ENCODE measurements at places on chromosomes 6 and 20. TPM values are rescaled to one million over a fixed set of nuclear protein-coding genes. Genes with fewer than 3 reads are reported as not detected.

Gene FOXF2
- total RNA-seq = 9.0 TPM

Gene TOMM34
- 14.8 TPM for total RNA-seq

Gene FBXO5
- 1.9 TPM for total RNA-seq

Gene PTCRA
- total RNA-seq = not detected

Gene HLA-C
- 1,008 TPM for total RNA-seq

Gene TNXB
- 47.8 TPM for total RNA-seq

Gene GPR6
- not detected for total RNA-seq

Gene KHDC1
- 2.1 TPM for total RNA-seq

Gene CST2
- not detected for total RNA-seq

Gene BLOC1S5
- total RNA-seq = 9.8 TPM

Gene PLA2G7
- total RNA-seq = 3.0 TPM

Gene PARD6B
- total RNA-seq = 16.4 TPM

Gene COL10A1
- total RNA-seq = not detected

Gene HLA-DQB1
- total RNA-seq = 0.14 TPM

Gene SLC4A11
- total RNA-seq = 1.4 TPM

Gene HMGN3
- 29.9 TPM for total RNA-seq

GRCh38 chr20:38144974-38145728, 19.9 kb downstream of the TGM2 start:
- no peak overlapping the region for H3K4me3 ChIP-seq
- peak overlapping the region; percentile 62 for H3K27ac ChIP-seq
- DNase-seq = no peak

- H3K4me1 ChIP-seq = peaks cover 24% of the 10 kb centered on the region
- peak overlapping the region; percentile 93 for H3K27ac ChIP-seq
- H3K36me3 ChIP-seq = no peaks in the 10 kb centered on the region
Measured at GRCh38 chr6:4776493-4777393, 539 bp downstream of the CDYL start.

DNA sequence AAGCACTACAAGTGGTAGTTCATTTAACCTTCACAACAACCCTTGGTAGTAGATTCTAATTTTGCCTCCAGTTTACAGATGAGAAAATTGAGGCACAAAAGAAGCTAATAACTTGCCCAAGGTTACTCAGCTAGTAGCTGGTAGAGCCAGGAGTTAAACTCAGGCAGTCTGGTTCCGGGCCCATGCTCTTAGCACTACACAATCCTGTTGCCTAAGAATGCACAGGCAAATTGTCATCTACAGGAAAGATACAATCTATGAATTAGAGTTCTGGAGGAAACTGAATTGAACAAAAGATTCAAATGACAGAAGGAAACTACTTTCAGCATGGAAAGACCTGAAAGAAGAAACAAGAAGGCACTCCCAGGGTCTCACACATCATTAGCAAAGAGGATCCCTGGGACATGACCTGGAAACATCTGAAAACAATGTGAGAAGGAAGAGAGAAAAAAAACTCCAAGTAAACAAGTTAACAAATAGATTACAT, 56.8 kb downstream of the ZHX3 start:
- H3K36me3 ChIP-seq = no peaks in the 10 kb centered on the region
- H3K27me3 ChIP-seq = no peaks in the 10 kb centered on the region
- no peak overlapping the region for H3K27ac ChIP-seq

GRCh38 chr20:38225900-38226263, 34.7 kb downstream of the KIAA1755 start:
- H3K27ac ChIP-seq = no peak overlapping the region
- no peak for DNase-seq
- no peaks in the 10 kb centered on the region for H3K36me3 ChIP-seq
- no peaks in the 10 kb centered on the region for H3K4me1 ChIP-seq
- no peaks in the 10 kb centered on the region for H3K27me3 ChIP-seq

- H3K27me3 ChIP-seq = no peaks in the 10 kb centered on the region
- H3K27ac ChIP-seq = peak overlapping the region; percentile 50
- peaks cover 12% of the 10 kb centered on the region for H3K4me1 ChIP-seq
- H3K4me3 ChIP-seq = no peak overlapping the region
- no peaks in the 10 kb centered on the region for H3K36me3 ChIP-seq
- peak; percentile 36 for DNase-seq
Measured at GRCh38 chr6:4606821-4607704, 169.1 kb upstream of the CDYL start.

DNA sequence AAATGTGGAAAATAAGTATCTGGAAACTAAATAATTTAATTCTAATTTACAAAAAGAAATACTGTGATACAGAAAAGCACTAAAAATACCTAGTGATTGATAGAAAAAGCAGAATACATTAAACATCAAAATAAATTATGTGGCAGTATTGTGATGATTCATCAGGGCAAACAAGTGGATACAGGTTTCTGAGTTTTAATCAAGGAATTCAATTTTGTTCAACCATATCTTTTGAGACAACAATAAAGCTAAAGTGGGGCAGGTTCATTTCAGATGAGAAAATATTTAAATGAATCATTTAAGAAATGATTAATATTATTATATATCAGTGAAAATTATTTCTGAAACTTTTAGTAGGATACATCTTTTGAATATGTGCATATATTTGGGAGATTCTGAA, 49.8 kb downstream of the GRIK2 start:
- no peaks in the 10 kb centered on the region for H3K4me1 ChIP-seq
- no peak overlapping the region for H3K4me3 ChIP-seq
- no peaks in the 10 kb centered on the region for H3K27me3 ChIP-seq
- DNase-seq = no peak
- H3K27ac ChIP-seq = no peak overlapping the region

DNA sequence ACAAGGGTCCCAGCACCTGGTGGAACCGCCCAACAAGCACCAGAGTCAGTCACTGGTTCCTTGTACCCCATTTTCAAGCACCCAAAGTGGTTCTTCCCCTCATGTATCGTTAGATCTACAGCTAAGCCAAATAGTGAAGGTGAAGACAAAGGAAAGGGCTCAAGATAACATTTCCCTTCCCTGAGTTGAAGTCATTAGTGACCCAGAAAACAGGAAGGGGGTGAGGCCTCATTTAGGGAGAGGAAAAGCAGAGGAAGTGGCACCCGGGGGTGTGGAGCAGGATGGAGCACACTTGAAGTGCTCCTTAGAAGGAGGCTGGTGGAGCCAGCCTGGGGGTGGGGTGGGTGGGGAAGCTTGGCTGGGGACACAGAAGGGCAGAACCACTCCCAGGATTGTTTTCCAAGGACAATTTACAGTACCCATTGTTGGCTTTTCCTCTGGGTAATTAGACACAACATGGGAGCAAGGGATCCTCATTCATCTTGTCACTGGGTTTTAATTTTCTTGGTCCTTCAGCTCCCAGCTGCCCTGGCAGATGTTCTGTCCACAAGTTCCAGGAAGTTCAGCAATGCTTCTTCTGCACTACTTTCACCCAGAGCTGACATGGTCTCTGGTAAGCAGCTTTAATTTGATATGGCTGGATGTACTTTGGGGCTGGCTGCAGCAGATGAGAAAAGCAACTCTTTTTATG, 73.3 kb upstream of the CD93 start:
- DNase-seq = no peak
- H3K4me3 ChIP-seq = no peak overlapping the region
- no peaks in the 10 kb centered on the region for H3K27me3 ChIP-seq
- H3K4me1 ChIP-seq = peaks cover 47% of the 10 kb centered on the region

DNA sequence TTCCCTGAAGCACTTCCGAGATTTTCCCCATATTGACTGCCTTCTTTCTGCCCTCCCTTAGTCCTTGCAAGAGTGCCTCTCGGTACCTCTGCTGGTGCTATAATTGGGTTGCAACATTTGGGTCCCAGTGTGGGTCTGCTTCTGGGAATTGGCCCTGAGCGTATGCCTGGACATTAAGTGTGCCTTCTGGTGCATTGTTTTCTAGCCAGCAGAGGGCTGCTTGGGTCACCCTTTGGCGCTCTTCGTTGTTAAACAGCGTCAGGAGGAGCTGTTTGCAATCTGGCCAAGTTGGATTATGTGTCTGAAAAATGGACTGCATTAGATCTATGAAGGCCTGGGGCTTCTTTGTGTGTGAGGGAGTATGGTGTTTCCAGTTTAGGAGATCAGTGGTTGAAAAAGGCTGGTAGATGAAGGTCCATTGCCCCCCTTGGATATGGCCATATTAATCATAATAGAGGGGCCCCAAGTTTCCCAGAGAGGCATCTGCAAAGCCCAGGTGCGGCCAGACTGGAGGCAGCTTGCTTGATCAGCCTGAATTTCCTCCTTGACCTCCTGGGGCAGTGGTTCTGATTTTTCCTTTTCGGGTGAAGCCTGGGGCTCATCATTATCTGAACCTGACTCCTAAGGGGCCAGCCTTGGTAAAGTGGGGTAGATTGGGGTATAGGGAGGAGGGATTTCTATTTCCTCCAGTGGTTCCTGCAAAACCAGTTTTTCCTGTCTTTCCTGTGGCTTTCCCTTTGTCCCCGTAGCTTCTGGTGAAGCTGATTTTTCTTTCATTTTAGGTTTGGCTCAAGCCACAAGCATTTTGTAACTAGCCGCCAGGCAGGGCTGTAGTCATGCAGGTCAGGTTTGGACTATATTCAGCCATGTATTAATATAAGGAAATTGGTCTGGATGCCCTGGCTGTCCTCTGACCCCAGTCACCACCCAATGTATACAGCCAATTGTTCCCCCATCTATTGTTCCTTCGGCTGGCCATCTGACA, 85.4 kb upstream of the GPR6 start:
- H3K27me3 ChIP-seq = no peaks in the 10 kb centered on the region
- peak overlapping the region; percentile 8 for H3K4me3 ChIP-seq
- H3K4me1 ChIP-seq = no peaks in the 10 kb centered on the region
- peak overlapping the region; percentile 50 for H3K27ac ChIP-seq
- peak; percentile 29 for DNase-seq

GRCh38 chr20:62734326-62734725, 25.7 kb downstream of the NTSR1 start:
- no peaks in the 10 kb centered on the region for H3K36me3 ChIP-seq
- no peak for DNase-seq
- H3K4me3 ChIP-seq = no peak overlapping the region
- H3K27me3 ChIP-seq = peaks cover 12% of the 10 kb centered on the region
- no peak overlapping the region for H3K27ac ChIP-seq
- peaks cover 10% of the 10 kb centered on the region for H3K4me1 ChIP-seq

- no peaks in the 10 kb centered on the region for H3K36me3 ChIP-seq
- no peak overlapping the region for H3K4me3 ChIP-seq
- no peak overlapping the region for H3K27ac ChIP-seq
- H3K27me3 ChIP-seq = no peaks in the 10 kb centered on the region
- no peaks in the 10 kb centered on the region for H3K4me1 ChIP-seq
Measured at GRCh38 chr20:8322662-8323217, 190.7 kb downstream of the PLCB1 start.

GRCh38 chr20:10540636-10541493, 105.8 kb downstream of the SLX4IP start:
- H3K4me3 ChIP-seq = no peak overlapping the region
- H3K27me3 ChIP-seq = no peaks in the 10 kb centered on the region
- H3K4me1 ChIP-seq = peaks cover 9% of the 10 kb centered on the region
- no peak for DNase-seq

DNA sequence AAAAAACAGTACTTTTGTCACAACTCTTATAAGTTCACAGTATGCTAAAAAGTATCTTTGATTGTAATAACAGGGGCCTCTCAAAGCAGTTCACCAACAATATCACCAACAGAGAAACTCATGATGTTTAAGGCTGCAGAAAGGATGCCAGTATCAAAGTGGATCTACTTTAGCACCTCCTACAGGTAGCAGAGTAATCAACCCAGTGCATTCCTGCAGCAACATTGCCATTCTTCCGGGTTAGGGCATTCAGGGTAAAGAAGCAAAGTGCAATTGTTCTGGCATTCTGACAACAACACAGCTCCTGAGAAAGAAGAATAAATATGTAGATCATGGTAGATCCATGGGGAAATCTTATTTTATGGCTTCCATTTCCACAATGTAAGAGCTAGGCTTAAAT, 7.6 kb upstream of the SLC17A4 start:
- no peaks in the 10 kb centered on the region for H3K27me3 ChIP-seq
- H3K4me3 ChIP-seq = no peak overlapping the region
- H3K27ac ChIP-seq = peak overlapping the region; percentile 31
- peaks cover 6% of the 10 kb centered on the region for H3K4me1 ChIP-seq

DNA sequence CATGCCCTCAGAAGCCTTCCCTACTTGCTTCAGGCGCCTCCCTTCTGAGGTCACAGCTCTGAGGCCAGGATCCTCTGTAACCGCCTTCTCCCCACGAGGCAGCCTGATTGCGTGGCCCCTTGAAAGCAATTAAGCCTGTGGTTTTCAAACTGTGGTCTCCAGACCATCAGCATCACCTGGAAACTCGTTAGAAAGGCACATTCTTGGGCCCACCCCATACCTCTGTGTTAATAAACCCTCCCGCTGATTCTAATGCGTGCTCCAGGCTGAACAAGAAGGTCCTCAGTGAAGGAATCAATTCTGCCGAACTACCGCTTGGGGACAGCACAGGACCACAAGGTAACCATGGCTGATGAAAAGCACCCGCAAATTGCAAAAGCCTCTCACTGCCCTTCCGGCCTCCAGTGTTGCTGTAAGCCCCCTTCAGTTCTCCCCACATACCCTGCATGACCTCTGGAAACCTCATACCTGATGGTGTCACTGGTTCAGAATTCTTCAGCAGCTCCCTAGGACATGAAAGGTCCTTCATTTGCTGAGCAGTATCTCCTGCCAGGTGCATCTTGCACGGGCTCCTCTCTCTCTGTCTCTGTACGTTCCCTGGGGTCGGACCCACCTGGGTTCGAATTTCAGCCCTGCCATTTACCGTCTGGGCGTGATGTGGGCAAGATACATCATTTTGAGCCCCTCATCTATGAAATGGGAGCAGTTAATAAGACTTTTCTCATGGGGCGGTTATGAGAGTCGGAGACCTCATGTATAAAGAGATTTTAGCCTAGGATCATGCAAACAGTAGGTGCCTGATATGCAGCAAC, 93.3 kb upstream of the RNF24 start:
- no peaks in the 10 kb centered on the region for H3K4me1 ChIP-seq
- H3K27me3 ChIP-seq = peaks cover 4% of the 10 kb centered on the region
- H3K4me3 ChIP-seq = no peak overlapping the region
- peak; percentile 63 for DNase-seq

- no peak for DNase-seq
- no peak overlapping the region for H3K27ac ChIP-seq
- H3K4me1 ChIP-seq = no peaks in the 10 kb centered on the region
- no peaks in the 10 kb centered on the region for H3K27me3 ChIP-seq
- H3K36me3 ChIP-seq = no peaks in the 10 kb centered on the region
Measured at GRCh38 chr6:80544555-80544954, 438.1 kb downstream of the BCKDHB start.

DNA sequence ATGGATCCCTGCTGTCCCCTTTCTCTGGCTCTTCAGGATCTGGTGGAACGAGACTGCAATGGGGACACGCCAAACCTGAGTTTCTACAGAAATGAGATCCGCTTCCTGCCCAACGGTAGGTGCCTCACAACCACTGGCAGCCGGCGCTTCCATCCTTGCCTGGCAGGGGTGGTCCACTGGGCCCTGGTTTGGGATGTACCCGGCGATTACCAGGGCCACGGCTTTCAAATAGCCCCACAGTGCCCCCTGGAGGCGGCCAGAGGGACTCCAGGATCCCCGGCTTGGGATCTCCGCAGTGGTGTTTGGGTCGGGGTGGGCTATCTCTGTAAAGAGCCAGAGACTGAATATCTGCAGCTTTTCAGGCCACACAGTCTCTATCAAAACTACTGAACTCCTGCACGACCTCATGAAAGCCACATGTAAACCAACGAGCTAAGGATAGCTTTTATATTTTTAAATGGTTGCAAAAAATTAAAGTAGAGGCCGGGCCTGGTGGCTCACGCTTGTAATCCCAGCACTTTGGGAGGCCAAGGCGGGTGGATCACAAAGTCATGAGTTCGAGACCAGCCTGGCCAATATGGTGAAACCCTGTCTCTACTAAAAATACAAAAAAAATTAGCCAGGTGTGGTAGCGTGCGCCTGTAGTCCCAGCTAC, 3.7 kb downstream of the OGFR start:
- H3K4me3 ChIP-seq = no peak overlapping the region
- DNase-seq = peak; percentile 72
- H3K4me1 ChIP-seq = peaks cover 30% of the 10 kb centered on the region
- H3K27me3 ChIP-seq = no peaks in the 10 kb centered on the region
